GDM1 (cell line): ENCODE measurements at places on chromosomes 7 and 10.

GRCh38 chr10:66746711-66747110 is 179.1 kb upstream of the LRRTM3 start:
- DNase-seq = no peak

- no peak for DNase-seq
These were observed 70.0 kb upstream of the PCBD1 start for GRCh38 chr10:70958396-70958795.

GRCh38 chr10:88042160-88043100 is 179.0 kb downstream of the PTEN start:
- no peak for DNase-seq

DNA sequence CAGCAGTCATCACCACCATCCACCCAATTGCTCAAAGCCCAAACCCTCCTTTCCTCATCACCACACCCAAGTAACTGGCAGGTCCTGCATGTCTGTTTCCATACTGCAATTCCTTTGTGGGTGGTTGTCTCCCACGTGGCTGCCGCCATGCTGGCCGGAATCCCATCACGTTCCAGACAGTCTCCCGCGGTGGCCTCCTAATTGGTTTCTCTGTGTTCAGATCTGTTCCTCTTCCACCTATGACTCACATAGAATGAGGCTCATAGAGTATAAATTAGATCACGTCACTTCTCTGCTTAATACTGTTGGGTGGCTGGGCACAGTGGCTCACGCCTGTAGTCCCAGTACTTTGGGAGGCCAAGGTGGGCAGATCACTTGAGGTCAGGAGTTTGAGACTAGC is 813.0 kb downstream of the TYW1 start:
- no peak for DNase-seq

DNA sequence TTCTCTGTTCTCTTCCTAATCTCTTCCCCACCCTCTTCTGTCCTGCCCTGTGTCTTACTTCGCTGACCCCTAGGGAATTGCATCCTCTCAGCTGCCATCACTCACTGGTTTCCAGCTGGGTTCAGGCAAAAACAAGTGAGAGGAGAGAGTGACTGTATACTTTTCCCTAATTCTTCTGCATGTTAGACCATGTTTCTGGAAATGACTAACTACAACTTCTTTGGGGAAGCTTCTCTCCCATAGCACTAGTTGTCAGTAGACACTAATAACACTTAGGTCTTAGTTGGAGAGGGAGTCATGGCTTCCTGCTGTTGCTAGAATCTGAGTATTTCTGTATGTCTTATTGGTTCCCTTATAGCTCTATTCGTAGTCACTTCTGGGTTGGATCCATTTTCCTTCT is 299.0 kb upstream of the FZD1 start:
- DNase-seq = no peak

DNA sequence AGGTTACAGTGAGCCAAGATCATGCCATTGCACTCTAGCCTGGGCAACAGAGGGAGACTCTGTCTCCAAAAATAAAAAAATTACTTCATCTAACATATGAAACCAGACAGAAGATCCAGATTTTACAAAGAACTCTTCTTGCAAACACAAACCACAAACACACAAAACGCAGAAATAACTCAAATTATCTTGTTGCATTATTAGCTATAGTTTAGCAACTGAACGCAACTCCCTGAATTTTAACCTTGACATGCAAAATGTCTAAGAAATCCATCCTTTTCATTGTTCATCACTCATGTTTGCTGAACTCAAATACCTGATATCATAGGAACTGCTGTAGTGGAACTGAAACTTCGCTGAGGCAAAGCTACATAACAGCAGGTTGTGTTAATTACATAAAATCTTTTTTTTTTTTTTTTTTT is 64.1 kb downstream of the MICU1 start:
- no peak for DNase-seq

DNA sequence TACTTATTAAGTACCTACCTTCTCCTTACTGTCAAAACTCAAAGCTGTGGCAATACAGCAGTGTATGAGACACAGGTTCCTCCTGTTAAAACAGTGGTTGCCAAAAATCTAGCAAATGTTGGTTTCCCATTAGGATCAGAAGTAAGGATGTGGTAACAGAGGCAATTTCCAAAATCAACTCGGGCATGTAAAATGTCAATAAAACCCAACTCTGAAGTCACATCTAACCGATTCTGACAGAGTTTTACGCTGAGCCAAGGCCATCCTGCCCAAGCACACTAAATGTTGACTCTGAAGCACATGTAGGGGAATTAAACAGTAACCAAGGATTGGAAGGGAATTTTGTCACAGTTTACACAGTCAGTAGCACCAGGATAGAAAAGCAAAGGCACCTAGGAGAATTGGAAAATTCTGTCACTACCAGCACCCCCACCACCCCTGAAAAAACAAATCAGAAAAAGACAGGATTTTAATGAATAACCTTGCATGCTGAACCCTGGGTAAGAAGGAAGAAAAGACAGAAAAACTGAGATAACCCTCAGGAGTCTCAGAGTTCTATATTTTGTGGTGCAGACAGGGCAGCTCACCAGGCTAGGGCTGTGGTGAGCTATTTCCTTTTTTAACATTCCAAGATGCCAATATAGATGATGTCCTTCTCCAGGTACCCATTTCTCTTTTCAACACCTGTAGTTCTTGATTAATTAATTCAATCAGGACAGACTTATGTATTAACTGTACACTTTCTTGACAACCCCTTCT is 119.5 kb downstream of the DOCK4 start:
- DNase-seq = no peak

GRCh38 chr10:23432166-23432565 is 6.7 kb upstream of the OTUD1 start:
- no peak for DNase-seq

DNA sequence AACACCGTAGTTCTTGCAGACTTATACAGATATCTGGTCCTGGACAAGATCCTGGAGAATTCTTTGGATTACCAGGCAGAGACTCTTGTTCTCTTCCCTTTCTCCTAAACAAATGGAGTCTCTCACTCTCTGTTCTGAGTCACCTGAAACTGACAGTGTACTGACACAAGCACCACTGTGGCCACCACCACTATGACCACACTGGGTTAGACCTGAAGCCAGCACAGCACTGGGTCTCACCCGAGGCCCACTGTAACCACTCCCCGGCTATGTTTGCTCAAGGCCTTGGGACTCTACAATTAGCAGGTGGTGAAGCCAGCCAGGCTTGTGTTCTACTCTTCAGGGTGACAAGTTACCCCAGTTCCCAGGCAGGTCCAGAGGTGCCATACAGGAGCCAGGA is 22.8 kb downstream of the SLC39A12 start:
- no peak for DNase-seq

- DNase-seq = no peak
These were observed 99.9 kb downstream of the PTPRN2 start for GRCh38 chr7:158487631-158488151.

- DNase-seq = no peak
These were observed 92.1 kb downstream of the CCDC71L start for GRCh38 chr7:106568680-106569499.

GRCh38 chr10:123986736-123987135 is 95.1 kb upstream of the CPXM2 start:
- no peak for DNase-seq

- no peak for DNase-seq
These were observed 41.0 kb upstream of the ELMO1 start for GRCh38 chr7:37489703-37490102.

GRCh38 chr10:86211691-86212390 is 154.8 kb downstream of the GRID1 start:
- DNase-seq = no peak

DNA sequence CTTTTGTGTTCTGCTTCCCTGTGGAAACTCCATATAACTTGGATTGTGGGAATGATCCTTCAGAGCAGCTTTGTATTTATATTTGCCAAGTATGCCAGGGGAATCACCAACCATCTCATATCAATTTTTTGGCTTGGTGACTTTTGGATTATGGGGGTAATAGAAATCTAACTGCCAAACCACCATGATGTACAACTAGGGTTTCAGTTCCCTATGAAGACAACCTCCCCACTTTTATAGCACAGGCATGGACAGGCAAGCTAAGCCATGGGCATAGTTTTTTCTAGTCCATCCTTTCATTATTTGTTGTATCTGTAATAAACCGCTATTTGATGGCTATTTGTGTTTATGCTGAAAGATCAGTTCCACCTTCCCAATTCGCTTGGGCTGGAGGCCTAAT is 17.7 kb downstream of the NPY start:
- DNase-seq = no peak

GRCh38 chr7:158401295-158401694 is 186.3 kb downstream of the PTPRN2 start:
- no peak for DNase-seq

DNA sequence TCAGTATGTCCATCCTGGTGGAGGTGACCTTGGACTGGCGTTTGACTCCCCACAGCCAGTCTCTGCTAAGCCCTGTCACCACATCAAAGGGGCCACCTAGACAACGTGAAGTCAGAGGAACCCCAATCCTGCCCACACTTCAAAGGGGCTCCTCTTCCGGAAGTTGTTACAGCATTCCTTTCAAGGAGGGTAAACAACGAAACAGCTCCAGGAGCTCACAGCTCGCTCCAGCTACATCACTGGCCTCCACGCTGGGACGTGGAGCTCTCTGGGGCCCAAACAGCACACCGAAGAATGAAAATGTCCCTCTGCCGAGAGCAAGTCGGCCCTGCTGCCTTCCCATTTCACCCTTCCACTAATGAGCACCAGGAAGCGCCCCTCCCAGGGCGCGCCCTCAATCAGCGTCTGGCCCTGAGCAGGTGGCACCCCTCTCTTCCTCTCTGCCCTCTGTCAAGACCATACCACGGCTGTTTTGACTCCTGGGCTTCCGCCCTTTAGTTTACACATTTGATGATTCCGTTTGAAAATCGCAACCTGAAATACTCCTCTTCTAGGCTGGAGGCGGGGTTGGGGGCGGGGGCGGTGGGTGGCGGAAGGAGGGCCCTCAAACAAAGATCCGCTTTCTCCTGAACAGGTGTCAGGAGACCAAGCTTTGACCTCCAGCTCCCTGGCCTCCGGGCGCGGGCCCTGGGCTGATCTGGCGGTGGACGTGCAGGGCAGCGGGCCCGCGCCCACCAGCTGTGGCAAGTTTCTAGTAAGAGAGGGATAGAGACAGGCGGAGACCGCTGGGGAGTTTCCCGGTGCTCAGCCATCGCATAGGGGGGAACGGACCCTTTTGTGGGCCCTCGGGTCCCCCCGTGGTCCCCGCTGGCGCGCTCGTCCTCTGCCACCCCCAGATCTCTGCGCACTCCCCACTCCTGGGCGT is 53.1 kb upstream of the KDM7A start:
- no peak for DNase-seq

DNA sequence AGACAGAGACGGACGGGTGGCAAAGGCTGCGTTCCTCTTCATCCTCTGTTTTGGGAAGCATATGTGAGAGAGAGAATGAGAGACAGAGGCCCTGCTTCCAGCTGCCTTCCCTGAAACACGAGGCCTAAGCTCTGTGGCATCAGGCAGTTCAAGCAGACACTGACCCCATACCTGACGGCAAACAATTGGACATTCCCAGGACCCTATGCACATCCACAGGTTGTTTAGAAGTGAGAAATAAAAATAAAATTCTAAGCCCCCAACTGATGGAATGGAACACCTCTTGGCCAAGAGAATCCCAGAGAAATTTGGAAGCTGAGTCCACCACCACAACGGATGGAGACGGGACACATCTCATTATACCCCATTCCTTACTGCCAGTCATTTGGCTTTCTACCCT is 105.3 kb downstream of the CPXM2 start:
- no peak for DNase-seq

DNA sequence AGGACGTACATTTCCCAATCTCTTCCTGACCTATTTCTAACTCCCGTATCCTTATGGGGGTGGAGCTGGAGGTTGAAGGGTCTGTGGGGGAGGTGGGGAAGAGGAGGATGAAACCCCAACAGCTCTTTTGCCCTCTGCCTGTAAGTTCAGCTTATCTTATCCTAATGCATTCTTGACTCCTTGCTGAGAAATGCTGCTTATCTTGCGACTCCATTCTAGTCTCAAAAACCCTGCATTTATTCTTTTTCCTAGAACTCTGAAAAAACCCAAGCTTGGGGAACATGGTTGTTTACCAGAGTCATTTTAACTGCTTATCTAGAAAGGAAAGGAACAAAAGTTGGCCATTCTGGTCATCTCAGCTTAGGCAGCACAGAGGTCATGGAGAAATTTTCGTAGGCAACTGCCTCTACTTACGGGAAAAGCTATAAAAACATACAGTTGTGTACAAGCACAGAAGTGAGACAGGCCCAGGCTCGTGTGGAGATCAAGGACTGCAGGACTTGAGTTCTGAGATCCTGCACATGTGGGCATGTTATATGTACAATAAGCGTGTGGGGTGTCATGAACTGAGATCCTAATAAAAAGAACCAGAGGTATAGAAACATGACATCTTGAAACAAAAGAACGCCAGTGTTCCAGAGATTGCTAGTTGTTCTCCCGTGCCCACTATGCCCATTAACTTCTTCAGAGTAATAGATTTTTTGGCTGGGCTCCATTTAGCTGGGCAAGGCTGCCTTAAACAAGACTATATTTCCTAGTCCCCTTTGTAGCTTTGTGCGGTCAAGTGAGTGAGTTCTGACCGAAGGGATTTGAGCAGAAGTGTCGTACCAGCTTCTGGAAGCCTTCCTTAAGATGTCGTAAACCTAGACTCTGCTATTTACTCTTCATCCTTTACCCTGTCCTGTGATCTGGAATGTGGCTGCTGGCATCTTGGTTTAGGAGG is 9.6 kb downstream of the INMT start:
- DNase-seq = no peak

DNA sequence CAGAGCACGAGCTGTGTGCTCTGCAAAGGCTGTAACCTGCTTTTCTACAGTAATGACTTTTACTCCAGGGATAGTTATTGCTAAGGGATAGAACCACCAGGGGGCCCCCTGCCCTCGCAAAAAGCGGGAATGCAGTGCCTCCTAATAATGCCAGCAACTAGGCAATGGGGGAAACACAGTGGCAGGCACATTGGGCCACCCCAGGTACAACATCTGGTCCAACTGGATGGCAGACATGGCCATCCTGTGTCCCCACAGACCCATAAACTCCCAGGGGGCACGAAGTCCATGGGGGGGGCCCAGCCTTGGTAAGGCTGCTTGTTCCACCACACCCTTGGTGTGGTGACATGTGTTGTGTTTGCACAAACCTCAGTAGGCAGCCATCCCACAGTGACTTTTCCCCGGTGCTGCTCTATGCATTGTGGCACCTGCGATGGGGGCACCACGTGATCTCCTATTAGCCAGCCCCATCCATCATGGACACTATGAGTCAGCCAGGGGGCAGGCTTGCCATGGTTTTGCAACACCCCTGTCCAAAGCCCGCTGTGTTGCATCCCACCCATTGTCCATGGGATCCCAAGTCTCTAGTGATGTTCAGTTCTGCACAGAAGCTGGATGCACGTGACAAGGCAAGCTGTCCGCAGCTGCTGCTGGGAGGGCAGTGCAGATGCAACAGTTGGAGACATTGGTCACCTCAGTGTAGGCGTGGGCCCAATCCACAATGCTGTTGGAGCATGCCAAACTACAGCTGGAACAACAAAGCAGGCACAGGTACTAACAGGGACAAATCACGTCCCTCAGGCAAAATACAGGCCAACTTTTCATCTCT is 84.0 kb downstream of the ANLN start:
- peak; percentile 53 for DNase-seq

DNA sequence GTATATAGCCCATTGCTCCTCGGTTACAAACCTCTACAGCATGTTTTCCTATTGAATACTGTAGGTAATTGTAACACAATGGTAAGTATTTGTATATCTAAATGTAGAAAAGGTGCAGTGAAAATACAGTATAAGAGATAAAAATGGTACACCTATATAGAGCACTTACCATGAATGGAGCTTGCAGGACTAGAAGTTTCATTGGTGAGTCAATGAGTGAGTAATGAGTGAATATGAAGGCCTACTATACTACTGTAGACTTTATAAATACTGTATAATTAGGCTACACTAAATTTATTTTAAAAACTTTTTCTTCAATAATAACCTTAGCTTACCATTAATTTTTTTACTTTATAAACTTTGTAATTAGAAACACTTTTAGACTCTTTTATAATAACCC is 239.7 kb downstream of the CDK14 start:
- no peak for DNase-seq
